AG04449 (cell line): ENCODE measurements at places on chromosomes 7 and 10.

GRCh38 chr10:23676296-23676695 lies 237.4 kb downstream of the OTUD1 start:
- DNase-seq = no peak

- peak; percentile 40 for DNase-seq
Measured at GRCh38 chr7:74483402-74484336, 30.0 kb downstream of the GTF2IRD1 start.

- DNase-seq = no peak
Measured at GRCh38 chr10:116082206-116082605, 190.8 kb downstream of the GFRA1 start.

GRCh38 chr7:143380260-143380645 lies 892 bp upstream of the ZYX start:
- DNase-seq = no peak

GRCh38 chr10:110425684-110426293 lies 71.9 kb upstream of the DUSP5 start:
- peak; percentile 98 for DNase-seq

- no peak for DNase-seq
Measured at GRCh38 chr10:77421591-77421990, 216.0 kb downstream of the KCNMA1 start.
